ENCODE measurements at places on chromosomes 2 and 18. TPM values are rescaled to one million over a fixed set of nuclear protein-coding genes. Genes with fewer than 3 reads are reported as not detected.

The SLC4A3 gene
- 10.0 TPM for total RNA-seq

The RAB6C gene
- total RNA-seq, result not detected

The SULT1C2 gene
- 0.19 TPM for total RNA-seq

The TUBB8B gene
- total RNA-seq, result not detected

The VSNL1 gene
- total RNA-seq, result 1.7 TPM

The CNGA3 gene
- total RNA-seq, result 0.84 TPM

The LIMS3 gene
- 1.2 TPM for total RNA-seq

The PIEZO2 gene
- 17.0 TPM for total RNA-seq

The GKN2 gene
- total RNA-seq, result not detected

The ANKRD62 gene
- total RNA-seq, result not detected

- no peak overlapping the region for H3K4me3 ChIP-seq
- peaks cover 30% of the 10 kb centered on the region for H3K36me3 ChIP-seq
- no peaks in the 10 kb centered on the region for H3K4me1 ChIP-seq
- H3K27ac ChIP-seq, result no peak overlapping the region
Observed at GRCh38 chr18:47118981-47119380, 31.3 kb downstream of the HDHD2 start.

- H3K36me3 ChIP-seq, result no peaks in the 10 kb centered on the region
- H3K4me1 ChIP-seq, result peaks cover 15% of the 10 kb centered on the region
- no peak overlapping the region for H3K27ac ChIP-seq
- no peak for DNase-seq
- H3K27me3 ChIP-seq, result no peaks in the 10 kb centered on the region
Observed at GRCh38 chr18:79478484-79479115, 82.9 kb downstream of the NFATC1 start.

DNA sequence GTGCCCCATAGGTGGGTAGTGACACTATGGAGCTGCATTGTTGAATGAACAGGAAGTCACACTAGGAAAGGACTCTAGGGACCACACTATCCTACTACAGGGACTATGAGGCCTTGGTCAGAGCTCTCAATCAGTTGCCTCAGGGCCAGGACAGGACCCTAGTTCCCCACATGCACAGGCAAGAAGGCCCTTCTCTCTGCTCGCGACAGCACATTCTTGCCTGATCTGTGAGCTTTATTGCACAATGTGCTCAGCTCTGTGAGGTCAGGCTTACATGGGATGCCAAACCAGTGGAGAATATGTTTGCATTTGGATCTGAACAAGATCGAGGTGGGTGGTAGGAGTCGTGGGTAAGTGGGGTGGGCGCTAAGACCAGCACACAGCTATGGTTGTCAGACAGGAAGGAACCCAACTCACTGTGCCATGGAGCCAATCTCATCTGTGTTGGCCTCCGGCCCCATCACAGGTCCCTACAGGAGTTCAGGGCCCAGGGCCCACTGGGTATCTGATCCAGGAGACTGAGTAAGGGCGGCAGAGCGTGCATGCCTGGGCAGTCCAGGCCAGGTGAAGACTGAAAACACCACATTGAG is 8.0 kb downstream of the PCARE start:
- H3K27ac ChIP-seq, result no peak overlapping the region

- H3K27me3 ChIP-seq, result peaks cover 23% of the 10 kb centered on the region
- DNase-seq, result no peak
- H3K36me3 ChIP-seq, result no peaks in the 10 kb centered on the region
- H3K4me3 ChIP-seq, result peak overlapping the region; percentile 100
- peak overlapping the region; percentile 100 for H3K27ac ChIP-seq
Observed at GRCh38 chr18:31942291-31942998, 483 bp downstream of the TRAPPC8 start.

DNA sequence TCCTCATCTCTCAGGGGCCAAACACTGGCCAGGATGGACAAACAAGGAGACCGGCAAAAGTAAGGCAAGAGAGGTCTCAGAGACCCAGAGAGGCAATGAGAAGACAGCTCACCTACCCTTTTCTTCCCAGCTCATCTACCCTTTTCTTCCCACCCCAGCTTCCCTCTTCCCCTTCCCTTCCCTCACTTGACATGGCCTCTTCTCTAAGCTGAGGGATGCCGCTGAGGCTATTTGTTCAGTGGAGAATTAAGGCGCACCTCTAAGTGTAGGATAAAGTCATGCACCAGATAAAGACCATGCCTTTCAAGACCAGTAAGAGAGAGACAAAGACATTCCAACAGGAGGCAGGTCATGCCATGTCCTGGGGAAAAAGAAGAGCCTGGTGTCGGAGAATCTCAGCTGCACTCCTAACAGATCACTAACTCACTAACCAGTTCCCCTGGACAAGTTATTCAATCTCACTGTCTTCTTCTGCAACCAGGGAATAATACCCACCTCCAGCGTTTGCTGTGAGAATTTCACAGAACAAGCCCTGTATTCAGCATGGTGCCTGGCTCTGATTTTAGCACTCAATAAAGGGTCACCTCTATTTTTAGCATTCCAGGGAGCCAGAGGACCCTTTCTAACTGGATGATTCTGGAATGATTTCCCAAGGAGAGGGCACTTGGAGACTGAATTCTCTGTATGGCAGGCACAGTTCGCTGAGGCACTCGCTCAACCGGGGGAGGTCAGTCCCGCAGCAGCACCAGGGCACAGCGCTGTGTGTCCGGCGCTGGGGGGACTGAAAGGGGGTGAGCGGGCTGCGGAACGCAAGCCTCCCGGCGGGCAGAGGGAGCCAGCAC is 3.0 kb upstream of the FOSL2 start:
- H3K27me3 ChIP-seq, result peaks cover 27% of the 10 kb centered on the region
- peaks cover 29% of the 10 kb centered on the region for H3K4me1 ChIP-seq
- no peak for DNase-seq
- no peaks in the 10 kb centered on the region for H3K36me3 ChIP-seq

- peaks cover 3% of the 10 kb centered on the region for H3K4me1 ChIP-seq
- no peak for DNase-seq
- H3K27ac ChIP-seq, result no peak overlapping the region
Observed at GRCh38 chr2:140842110-140842509, 1288.7 kb downstream of the LRP1B start.

DNA sequence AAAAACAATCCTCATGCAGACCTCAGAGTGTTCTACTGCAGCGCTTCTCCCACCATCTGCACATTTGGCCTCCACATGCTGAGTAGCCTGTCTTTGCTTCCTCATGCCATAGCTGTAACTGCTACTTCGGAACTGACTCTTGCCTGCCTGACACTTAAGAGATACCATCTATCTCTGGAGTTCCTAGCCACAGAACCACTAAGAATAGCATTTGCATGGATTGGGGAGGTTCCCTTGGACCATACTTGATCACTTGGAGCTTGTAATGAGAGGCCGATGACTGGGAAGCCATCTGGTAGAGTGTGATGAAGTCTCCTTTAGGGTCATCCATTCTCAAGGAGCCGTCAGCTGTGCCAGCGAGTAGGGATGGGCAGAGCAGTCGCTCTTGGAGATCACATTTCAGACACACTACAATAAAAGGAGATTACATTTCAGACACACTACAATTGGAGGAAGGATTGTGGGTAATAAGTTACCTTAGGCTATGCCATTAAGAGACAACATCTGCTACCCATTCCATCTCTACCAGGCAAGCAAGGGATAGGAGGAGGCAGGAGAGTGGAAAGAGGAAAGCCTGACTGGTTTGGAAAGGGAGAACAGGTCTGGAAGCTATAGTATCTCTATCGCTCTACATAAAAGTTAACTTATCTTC is 21.8 kb downstream of the DOK1 start:
- no peak overlapping the region for H3K4me3 ChIP-seq
- H3K27me3 ChIP-seq, result peaks cover 5% of the 10 kb centered on the region
- H3K4me1 ChIP-seq, result peaks cover 20% of the 10 kb centered on the region
- H3K27ac ChIP-seq, result no peak overlapping the region
- no peaks in the 10 kb centered on the region for H3K36me3 ChIP-seq
- no peak for DNase-seq

DNA sequence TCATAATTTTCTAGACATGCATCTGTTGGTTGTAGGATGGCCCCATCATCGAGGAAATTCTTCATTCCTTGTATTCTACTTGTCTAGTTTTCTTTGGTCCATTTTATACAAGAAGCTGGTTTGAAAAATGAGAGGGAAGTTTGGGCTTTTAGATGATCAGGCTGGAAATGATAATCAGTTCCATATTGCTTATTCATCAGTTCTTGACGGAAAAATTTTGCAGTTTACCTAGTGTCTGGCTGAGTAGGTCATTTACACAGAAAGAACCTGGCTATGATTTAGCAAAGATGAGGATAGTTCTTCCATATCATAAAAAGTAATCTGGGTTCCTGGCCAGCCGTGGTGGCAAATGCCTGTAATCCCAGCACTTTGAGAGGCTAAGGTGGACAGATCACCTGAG is 374.9 kb downstream of the LRRTM1 start:
- H3K36me3 ChIP-seq, result no peaks in the 10 kb centered on the region
- DNase-seq, result no peak
- H3K27me3 ChIP-seq, result peaks cover under 1% of the 10 kb centered on the region

DNA sequence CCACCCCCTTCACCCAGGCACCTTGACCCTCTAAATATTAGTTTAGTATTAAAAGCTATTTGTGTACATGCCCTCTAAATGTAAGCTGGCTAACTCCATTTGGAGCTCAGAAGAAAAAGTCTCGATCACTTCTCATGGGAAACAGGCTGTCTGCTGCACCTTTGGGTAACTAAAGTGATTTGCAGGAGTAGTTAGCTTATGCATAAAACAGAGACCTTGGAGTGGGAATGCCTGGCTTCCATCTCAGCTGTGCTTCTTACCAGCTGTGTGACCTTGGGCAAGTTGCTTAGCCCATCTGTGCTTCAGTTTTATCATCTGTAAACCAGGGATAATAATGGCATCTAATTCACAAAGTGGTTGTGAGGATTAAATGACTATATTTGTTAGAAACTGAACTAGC is 29.9 kb downstream of the IGFBP2 start:
- no peak overlapping the region for H3K4me3 ChIP-seq
- no peak overlapping the region for H3K27ac ChIP-seq
- no peaks in the 10 kb centered on the region for H3K27me3 ChIP-seq
- H3K4me1 ChIP-seq, result peaks cover 28% of the 10 kb centered on the region

DNA sequence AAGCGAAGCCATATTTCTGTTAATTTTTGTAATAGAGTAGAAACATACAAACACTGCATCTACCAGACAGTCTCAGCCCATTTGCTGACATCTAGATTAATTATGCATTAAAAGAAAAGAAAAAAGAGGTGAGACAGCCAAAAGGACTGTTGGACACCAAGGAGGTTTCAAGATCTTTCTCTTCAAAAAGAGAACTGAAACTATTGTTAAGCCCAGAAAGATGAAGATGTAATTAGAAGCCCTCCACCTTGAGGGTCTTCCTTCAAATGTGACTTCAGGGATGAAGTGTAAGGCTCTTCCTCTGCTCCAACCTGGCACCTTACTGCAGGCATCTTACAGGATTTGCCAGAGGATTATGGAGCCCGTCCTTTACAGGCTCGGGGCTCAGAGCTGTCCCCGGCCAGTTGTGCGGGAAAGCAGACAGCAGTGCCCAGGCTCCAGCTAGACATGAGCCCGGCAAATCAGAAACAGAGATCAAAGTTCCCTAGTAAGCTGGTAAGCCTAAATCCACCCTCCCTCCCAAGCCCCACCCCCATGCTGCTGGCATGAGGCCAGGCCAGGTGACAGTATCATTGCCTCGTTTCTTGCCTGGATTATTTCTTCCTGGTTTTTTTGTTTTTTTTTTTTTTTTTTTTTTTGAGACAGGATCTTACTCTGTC is 38.9 kb downstream of the ADI1 start:
- DNase-seq, result no peak
- peak overlapping the region; percentile 16 for H3K27ac ChIP-seq
- H3K27me3 ChIP-seq, result no peaks in the 10 kb centered on the region
- peaks cover 25% of the 10 kb centered on the region for H3K4me1 ChIP-seq

- no peak overlapping the region for H3K4me3 ChIP-seq
- DNase-seq, result no peak
- peaks cover 3% of the 10 kb centered on the region for H3K36me3 ChIP-seq
- peaks cover 14% of the 10 kb centered on the region for H3K4me1 ChIP-seq
Observed at GRCh38 chr2:147177071-147177857, 667.6 kb upstream of the ACVR2A start.

DNA sequence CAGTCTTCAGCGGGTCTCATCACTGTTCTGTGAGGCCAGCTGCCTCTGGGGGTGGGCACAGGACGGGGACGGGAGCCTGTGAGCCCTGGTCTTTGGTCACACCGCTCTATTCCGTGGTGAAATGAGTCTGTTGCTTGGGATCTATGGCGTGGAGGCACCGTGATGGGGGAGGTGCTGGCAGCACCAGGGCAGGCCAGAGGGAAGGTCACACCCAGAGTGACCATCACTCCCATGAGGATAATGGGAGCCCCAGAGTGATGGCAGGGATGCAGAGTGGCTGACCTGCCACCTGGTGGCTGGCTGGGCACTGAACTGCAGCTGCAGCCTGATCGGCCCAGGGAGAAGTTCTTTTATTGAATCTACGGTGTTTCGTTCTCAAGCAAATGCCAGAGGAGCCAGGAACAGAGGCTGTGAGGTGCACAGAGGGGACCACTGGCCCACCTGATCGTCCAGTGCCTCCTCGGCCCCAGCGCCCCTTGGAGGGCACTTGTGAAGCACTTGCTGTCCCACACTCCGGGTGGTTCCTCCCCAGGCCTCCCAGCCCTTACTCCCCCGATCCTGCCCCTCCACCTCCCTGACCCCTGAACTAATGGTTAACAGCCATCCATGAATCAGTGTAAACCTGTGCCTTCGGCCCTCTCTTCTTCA is 17.9 kb downstream of the KCNIP3 start:
- H3K27ac ChIP-seq, result no peak overlapping the region
- peaks cover 19% of the 10 kb centered on the region for H3K4me1 ChIP-seq
- peak; percentile 33 for DNase-seq
- H3K4me3 ChIP-seq, result no peak overlapping the region
- H3K27me3 ChIP-seq, result no peaks in the 10 kb centered on the region

GRCh38 chr2:86358957-86359356 is 21.5 kb upstream of the REEP1 start:
- DNase-seq, result no peak
- H3K4me1 ChIP-seq, result peaks cover 10% of the 10 kb centered on the region
- peaks cover 5% of the 10 kb centered on the region for H3K27me3 ChIP-seq
- H3K36me3 ChIP-seq, result no peaks in the 10 kb centered on the region

Data from neural crest cell (in vitro differentiated cells).